MG63 (cell line): ENCODE measurements at places on chromosomes 12 and 14. TPM values are rescaled to one million over a fixed set of nuclear protein-coding genes. Genes with fewer than 3 reads are reported as not detected.

The RILPL1 gene
- 24.2 and 31.4 TPM in 2 replicates for total RNA-seq

DNA sequence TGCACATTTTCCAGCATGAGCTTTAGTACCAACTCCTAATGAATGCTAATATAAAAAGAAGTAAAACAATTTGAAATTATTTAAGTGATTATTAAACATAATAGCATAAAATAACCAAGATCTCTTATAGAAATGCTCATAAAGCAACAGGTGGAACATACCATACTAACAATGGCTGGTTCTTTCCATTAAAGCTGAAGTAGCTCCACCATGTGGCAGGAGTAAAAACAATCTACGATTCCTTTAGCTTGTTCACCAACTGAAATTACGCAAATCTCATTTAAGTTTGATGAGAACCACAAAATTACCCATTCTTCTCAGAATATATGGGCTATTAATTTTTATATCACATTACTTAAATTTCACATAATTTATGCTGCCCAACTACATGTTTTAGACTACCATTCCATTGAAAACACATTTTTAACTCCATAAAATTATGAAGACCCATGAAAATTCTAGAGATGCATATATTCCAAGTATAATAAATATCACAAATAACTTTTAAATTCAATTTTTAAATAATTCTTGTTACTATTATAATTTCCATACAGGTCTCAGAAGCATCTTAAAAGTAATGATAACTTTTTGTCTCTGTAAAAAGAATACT is 213.6 kb downstream of the DAD1 start:
- no peak for DNase-seq

GRCh38 chr14:99146616-99147365 is 125.2 kb downstream of the BCL11B start:
- no peak for DNase-seq

- no peak for DNase-seq
Measured at GRCh38 chr12:8034802-8035201, 2.3 kb downstream of the FOXJ2 start.

DNA sequence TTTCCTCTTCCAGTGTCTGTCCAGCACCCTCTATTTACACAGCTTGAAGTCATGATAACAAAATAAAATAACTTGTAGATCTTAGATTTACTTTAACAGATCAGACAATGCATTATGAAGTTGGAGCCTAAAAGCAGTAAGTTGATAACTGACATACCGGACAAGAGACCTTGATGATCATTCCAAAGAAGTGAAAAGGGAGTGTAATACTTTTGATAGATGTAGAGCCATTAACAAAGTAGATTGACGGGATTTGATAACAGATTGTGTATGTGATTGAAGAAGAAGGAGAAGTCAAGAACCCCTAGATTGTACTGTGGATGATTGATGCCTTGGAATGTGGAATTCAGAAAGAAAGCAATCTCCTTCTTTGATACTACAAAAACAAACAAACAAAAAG is 403.8 kb upstream of the MGAT4C start:
- DNase-seq: no peak

DNA sequence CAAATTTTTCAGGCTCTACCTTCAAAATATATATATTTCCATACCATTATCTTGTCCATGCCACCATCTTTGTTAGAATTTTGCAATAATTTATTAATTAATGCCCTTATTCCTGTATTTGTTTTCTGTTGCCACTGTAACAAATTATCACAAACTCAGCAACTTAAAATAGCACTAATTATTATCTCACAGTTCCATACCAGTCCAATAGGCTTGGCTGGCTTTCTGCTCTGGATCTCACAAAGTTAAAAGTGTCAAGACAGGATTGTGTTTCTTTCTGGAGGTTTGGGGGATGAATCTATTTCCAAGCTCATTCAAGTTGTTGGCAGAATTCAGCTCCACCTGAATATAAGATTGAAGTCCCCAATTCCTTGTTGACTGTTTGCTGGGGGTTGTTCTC is 58.6 kb upstream of the SLC38A4 start:
- DNase-seq: no peak

The RIMBP2 gene
- 0.76 TPM in 1 of 2 replicates, not detected in the other for total RNA-seq

DNA sequence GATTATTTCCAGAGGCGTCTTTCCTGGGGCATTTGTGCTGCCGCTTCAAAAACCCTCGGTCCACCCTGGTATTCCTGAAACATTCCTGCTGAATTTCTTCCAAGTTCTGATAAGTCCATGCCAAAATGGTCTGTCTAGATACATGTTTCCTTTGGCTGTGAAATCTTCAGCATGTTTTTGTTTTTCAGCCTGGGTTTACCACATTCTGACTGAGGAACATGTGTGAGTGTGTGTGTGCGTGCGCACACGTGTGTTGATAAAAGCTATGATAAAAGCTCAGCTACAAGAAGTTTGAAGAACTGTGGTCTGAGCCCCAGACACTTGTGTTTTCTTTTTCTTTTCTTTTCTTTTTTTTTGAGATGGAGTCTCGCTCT is 22.4 kb downstream of the ANKRD9 start:
- no peak for DNase-seq

- no peak for DNase-seq
Measured at GRCh38 chr14:85516239-85517113, 13.5 kb upstream of the FLRT2 start.

- no peak for DNase-seq
Measured at GRCh38 chr12:124909831-124910560, 4.5 kb downstream of the UBC start.

DNA sequence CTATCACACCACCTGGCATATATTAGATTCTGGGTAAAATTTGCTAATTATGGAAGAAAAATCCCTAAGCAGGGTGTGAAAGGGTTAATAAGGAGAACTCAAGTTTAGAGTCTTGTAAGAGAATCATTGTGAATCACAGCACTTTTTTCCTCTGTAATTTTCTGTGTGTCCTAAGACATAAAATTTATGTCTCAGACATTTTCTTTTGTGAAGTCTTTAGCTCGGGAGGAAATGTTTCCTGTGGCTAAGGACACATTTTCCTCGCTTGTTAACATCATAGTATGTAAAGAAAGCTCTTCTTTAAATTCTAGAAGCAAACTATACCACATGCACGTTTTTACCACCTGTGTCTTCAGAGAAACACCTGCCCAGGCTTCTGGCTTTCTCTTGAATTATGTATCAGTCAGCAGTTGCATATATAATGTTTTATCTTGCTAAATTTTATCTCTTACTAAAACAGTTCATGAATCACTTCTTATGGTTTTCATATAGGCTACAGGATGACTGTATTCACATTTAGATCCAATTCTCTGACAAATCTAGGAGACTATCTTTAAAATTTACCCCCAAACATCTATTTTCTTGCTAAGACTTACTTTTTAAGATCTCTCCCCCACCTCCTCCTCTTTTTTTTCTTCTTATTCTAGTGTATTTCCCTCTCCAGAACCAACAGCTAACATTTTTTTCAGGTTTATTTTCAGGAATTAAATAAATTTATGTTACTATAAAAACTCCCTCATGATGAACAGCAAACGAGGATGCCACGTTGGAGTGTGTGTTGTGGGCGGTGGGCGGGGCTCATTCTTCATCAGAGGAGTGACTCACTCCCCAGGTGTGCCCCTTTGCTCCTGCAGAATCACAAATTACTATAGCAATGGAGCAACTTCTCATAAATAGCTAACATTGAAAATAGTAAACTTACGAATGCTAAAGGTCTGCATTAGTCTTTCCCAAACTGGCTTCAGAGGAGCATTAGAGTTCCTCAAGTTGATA is 11.6 kb upstream of the CSRP2 start:
- DNase-seq: no peak

The CLEC4A gene
- total RNA-seq: not detected in 2 replicates

DNA sequence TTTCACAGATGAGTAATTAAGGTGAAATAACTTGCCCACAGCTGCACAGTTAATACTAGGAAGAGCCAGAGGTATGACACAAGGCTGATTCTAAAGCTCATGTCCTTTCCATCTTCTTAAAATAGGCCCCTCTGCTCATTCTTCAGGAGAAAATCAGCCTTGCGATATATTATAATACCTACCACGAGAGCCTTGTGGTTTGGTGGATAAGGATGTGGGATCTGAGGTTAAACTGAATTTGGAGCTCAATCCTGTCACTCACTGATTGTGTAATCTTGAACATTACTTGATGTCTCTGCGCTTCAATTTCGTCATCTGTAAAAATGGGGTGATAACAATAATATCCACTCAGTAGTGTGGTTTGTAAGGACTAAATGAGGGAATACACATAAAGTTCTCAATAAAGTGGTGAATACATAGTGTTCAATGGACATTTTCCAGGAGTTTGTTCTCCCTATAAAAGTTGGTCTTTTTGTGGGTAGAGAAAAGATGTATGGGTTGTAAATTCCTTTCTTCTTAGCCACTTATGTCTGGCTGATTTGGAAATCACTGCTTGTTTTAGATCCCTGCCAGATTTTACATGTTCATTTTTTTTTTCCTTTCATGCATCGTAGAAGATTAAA is 25.1 kb upstream of the ATP2B1 start:
- no peak for DNase-seq

The AQP6 gene
- total RNA-seq: not detected in 2 replicates

- no peak for DNase-seq
Measured at GRCh38 chr12:12811343-12811742, 1.8 kb upstream of the DDX47 start.

DNA sequence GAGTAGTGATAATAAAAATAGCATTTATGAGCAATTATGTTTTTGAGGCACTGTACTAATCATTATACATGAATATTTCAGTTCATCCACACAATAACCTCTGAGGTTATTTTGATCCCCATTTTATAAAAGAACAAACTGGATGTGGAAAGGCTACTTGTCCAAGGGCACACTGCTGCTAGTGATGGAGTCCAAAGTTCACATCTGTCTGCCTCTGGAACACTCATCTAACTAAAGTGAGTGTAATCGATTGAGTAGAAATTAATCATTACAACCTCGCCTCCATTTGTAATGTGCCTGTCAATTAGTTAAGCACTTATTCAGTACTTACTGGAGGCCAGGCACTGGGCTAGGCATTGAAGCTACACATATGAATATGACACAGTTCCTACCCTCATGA is 55.4 kb downstream of the TMEM260 start:
- no peak for DNase-seq

DNA sequence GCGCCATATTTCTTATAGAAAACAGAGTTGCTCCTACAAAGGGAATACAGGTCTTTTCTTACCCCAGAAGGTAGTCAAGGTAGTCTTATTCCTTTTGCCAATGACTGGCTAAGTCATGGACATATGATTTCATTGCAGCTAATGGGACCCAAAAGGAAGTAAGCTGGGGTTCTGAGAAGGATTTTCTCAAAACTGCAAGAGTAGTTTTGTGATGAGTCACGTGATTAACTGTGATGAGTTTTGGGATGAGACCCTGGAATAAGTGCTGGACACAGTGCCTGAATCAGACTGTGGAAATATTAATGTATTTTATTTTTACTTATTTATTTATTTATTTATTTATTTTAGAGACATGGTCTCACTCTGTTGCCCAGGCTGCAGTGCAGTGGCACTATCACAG is 13.4 kb upstream of the NIN start:
- no peak for DNase-seq

- peak; percentile 28 for DNase-seq
Measured at GRCh38 chr12:81758421-81759189, 545 bp downstream of the PPFIA2 start.

DNA sequence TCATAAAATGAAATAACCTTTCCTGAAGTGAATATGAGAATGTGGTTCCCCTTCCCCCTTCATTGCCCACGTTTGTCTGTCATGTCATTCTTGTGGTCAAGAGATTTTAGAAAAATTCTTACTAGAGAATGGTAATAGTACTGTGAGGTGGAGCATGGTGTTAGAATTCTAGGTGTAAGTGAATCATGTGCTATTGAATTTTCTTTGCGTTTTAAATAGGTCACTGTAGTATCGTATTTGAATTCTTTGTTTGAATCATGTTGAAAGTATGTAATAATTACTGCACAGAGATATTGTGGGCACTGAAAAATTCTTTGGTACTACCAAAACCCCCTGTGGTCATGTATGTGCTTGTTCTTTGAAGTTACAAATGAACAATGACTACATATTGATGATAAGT is 49.9 kb downstream of the FUT8 start:
- no peak for DNase-seq

- no peak for DNase-seq
Measured at GRCh38 chr14:32469388-32470160, 140.5 kb downstream of the AKAP6 start.
